GOT3 (cell line): ENCODE measurements at places on chromosomes 7 and 10.

DNA sequence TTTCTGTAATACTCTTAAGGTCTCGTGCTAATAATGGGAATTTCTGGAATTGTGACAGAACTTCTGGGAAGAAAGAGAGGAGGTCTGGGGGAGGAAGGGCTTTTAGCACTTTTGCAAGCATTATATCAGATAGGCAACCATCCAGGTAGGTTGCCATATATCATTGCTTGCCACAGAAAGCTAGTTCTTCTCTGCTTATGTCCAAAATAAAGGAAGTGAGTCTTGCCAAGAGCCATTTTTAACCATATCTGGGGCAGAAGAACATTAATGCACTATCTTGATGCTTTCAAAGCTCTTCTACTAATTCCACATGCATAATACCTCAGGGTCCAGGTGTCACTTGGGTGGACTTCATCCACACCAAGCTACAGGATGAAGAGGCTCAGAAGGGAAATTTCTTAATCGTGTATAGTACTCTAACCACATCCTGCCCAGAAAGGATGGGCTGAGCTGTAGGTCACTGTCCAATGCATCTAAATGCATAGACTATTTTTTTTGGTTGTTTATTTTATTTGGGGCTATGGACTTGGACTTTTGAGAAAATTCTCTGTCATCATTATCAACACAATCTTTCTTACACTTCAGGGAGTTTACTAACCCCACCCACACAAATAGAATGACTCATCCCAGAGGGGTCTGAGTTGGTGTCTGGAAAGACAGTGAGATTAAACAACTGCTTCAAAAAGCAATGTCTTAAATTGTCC is 68.9 kb upstream of the ADO start:
- no peak for DNase-seq

- no peak for DNase-seq
Observed at GRCh38 chr7:115707258-115708012, 323.1 kb downstream of the TFEC start.

- no peak for DNase-seq
Observed at GRCh38 chr7:139075871-139076686, 33.4 kb downstream of the ZC3HAV1 start.

DNA sequence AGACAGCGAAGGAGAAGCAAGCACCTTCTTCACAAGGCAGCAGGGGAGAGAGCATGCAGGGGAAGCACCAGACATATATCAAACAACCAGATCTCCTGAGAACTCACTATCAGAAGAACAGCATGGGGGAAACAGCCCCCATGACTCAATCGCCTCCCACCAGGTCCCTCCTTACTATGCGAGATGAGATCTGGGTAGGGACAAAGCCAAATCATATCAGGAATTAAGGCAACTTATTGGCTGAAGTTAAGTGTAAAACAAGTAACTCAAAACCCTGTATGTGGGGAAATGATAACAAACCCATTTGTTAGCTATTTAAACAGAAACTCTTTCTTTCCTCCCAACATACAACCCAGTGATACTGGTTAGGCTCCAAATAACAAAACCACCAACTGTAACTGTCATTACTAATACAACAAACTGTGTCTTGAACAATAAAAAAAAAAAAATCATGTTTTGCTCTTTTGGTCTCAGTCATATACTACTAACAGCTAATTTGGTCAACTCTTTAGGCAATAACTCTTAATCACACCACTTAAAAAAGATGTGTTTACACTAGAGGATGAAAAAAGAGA is 57.8 kb downstream of the MINDY3 start:
- no peak for DNase-seq

- DNase-seq: no peak
Observed at GRCh38 chr7:139345042-139345441, 3.9 kb downstream of the FMC1 start.

DNA sequence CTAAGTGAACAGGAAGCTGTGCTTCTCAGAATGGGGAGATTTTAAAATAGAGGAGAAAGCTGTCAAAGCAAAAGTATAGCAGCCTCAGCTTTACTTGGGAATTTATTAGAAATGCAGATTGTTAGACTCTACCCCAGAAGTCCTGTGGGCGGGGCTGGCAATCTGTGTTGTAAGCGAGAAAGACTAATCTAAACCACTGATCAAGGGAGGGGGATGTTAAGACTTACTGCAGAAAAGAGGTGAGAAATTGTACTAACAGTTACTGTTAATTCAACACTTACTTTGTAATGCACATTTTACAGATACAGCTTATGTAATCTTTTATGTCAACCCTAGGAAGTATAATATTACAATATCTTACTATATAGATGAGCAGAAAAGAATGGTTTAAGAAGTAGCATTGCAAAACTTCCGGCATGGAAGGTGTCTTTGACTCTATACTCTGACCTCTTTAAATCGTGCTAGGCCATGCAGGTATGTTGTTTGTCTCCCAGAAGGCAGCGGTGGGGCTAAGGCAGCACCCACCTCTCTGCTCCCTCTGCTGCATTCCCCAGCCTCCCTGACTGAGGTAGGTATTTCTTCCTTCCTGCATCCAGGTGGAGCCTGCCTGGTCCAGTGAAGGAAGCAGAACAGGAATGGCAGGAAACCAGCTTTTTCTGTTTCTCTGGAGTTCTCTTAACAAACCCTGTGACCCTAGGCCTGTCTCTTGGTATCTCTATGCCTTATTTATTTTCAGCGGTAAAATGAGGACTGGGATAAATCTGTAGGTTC is 462.2 kb downstream of the AUTS2 start:
- DNase-seq: no peak

DNA sequence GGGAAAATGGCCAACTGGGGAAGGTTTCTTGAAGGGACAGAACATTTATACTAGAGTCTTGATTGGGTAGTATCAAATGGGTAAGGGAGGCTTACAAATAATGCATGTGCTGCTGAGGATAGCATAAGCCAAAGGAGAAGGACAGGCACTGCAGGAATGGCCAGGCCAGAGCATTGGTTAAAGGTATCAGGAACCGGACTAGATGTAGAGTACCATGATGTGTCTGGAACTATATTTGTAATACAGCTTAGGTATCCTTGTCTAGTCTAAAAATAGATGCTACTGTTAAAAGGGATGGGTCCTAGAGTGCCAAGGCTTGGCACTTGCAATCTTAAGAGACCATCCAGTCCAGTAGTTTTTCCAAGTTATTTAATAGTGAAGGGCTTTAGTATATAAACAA is 20.3 kb downstream of the TMEM243 start:
- no peak for DNase-seq

DNA sequence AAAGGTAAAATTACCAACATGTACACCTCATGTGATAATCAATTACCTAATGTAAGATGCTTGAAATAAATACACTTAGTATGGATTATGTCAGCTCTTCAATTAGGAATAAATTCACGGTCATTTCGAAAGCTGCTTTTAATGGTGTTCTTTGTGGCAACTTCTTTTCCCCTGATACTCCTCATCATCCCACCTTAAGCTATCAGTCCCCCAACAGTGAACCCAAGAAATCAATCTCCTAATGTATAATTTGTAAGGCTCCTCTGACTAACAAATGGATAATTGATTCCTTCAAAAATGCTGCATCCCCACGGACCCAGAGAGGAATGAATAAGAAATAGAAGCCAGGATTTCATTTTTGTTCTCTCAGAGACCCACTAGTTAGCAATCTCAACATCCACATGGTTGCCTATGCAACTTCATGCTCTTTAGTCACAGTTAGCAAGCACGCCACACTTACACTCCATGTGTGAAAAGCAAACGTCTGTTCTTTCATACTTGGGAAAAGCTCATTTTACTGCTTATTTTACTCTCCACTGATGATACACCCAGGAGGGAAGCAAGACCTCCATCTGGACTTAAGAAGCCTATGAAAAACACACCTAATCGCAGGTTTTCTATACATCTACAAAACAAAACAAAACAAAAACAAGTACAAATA is 70.1 kb downstream of the VPS41 start:
- DNase-seq: no peak

DNA sequence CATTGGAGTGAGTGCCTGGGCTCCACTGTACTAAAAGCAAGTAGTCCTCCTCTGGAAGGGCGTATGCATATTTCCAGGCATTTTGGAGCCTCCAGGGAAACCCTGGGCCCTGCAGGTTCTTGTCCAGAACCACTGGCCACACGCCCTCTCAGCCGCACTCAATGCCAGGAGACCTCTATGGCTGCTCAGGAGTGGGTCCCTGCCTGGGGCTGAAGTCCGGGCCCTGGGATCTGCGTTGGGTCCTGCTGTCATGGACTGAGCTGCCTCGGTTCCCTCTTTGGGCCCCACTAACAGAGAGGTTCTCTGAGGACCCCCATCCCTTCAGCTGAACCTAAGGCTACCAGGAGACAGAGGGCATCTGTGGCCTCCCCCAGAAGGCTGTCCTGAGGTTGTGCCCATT is 58.3 kb downstream of the GRK5 start:
- DNase-seq: no peak

DNA sequence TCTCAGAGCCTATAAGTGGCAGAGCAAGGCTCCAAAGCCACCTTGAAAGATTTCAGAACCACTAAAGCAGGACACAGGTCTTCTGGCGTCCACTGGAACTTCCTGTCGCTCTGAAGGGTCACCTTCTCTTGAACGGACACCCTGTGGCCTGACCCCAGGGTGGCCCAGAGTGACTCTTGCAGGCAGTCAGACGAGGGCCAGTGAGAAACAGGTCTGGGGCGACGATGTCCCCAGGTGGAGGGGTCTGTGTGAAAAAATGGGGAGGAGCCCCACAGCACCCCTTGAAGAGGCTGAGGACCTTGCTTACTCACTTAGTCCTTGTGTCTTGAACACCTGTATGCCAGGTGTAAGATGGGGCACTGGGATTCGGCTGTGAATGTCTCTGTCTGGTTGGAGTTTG is 946 bp upstream of the RASGEF1A start:
- DNase-seq: no peak
